HT1080 (cell line): ENCODE measurements at places on chromosomes 1 and 21.

- no peak for DNase-seq
These were observed 66.4 kb downstream of the DHRS3 start for GRCh38 chr1:12551584-12551983.

GRCh38 chr1:161089938-161090337 lies 580 bp upstream of the NECTIN4 start:
- no peak for DNase-seq

DNA sequence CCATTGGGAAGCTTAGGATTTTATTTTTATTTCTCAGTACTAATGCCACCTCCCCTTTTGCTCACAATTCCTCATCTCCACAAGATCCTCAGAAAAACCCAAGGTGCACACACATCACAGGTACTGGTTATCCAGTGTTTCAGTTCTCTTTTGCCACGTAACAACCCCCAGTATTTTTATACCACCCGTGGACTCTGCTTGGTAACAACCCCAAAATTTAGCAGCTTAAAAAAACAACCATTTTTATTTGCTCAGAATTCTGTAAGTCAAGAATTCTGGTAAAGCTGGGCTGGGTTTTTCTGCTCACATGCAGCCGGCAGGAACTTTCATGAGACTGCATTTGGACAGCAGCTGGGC lies 180.0 kb downstream of the KAZN start:
- DNase-seq = no peak

DNA sequence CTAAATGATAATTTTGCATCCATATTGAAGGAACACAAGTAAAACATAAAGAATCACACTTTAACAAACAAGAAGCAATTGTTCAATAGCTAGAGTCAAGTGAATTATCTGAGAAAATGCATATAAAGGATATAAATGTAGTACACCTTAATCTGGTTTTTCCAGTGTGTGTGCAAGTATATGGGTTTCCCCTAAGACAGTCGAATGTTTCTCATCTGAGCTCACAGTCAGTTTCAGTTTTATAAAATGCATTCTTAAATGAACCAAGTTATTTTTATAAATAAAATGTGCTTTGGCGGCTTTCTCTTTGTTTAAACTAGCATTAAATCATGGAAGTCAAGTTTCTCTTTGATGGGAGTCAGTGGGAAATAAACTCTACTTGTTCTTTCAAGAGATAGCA lies 125.9 kb downstream of the PTPRC start:
- DNase-seq = no peak

DNA sequence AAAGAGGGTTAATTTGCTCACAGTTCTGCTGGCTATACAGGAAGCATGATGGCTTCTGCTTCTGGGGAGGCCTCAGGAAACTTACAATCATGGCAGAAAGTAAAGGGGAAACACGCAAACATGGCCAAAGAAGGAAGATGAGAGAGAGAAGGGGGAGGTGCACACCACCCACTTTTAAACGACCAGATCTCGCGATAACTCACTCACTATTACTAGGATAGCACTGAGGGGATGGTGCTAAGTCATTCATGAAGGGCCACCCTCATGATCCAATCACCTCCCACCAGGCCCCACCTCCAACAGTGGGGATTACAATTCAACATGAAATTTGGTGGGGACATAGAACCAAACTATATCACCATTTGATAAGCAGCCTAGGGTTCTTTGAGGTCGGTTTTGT lies 2.4 kb upstream of the C1orf115 start:
- DNase-seq = no peak

DNA sequence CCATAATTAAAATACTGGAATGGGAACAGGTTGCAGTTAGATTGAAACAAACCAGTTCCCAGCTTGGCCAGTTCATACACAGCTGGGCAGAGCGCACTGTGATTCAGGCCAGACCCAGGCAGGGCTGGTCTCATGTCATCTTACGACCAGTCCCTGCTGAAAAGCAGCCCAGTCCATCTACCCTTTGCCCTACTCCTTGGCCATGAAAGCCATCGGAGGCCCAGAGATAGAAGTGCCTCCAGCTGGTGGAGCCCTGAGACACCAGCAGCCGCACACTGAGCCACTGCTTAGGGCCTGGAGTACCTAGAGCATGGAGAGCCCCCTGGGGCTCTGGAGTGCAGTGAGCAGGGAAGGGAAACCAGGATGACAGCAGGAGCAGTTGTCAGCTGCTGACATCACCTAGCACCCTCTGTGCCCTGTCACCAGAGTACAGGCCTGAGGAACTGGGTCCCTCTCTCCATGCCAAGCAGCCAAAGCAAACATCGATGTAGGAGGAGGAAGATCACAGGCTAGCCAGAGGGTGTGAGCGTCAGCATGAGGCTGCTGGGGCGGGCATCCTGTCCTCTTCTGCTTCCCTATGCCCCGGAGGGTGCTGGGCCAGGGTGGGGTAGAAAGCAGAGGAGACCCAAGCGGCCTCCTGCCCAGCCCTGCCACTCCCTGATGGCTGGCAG lies 34.2 kb upstream of the TMEM125 start:
- DNase-seq = no peak

DNA sequence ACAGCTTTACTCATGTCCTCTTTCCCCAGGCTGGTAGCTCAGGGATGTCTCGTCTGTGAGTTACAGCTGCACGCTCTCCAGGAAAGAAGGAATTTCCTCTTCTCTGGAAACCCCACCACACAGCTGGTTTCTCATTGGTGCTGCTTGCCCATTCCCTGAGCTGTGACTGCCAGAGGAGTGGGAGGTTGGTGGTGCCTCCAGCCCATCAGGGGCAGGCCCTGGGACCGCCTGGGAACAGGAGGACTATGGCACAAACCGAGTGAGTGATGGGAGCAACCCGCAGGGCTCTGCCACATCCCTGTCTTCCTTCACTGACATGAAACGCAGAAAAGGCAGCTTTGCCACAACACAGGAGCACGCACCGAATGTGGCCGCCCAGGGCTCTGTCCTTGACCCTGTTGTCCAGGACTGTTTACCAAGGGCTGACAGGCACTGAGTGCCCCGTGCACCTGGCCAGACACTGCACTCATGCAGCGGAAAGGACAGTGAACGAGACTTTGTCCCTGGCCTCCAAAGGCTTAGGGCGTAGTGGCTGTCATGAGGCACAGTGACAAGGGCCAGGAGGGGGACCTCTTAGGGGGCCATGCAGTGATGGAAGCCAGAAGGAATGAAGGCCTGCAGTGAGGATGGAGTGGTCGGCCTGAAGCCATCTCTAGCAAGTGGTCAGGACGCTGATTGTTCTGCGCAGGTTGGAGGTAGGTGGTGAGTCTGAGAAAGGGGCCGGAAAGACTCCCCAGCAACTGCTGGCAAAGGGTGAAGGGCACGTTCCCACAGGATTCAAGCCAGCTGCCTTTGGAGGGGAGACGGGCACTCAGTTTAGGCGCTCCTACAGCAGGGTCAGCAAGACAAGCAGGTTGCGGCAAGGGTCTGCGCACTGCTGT lies 1.7 kb upstream of the CCNL2 start:
- DNase-seq = no peak

DNA sequence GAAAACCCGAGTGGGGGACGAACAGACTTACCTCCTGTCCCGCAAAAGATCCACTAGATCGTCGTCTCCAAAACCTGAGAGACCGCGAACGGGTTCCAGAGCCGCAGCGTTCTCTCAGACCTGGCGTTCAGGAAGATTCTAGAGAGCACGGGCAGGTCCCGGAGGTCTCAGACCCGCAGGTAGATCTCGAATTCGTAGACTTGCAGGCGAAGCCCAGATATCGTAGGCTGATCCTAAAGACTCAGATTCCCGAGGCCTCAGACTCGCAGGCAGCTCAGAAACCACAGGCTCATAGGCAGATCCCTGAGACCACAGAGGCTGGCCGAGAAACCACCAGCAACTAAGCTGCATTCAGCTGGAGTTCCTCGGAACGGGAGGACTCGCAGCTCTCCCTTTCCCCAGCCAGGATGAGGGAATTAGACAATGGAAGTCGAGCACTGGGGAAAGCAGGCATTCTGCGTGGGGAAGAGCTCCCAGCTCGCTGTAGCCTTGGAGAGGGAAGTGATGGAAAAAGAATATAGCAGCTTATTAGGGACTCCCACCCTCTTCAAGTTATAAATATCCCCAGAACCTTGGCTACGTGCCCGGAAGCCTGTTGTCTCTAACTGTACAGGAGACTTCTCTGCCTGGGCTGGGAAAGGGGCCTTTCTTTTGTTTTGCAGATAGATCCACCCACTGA lies at the start of gene ZNF436:
TSS of gene ZNF436 (minus strand) at position 502 of the 679 bp plus-strand sequence. CDS start 1,831 bp downstream, outside the sequence.
- DNase-seq = peak; percentile 67

DNA sequence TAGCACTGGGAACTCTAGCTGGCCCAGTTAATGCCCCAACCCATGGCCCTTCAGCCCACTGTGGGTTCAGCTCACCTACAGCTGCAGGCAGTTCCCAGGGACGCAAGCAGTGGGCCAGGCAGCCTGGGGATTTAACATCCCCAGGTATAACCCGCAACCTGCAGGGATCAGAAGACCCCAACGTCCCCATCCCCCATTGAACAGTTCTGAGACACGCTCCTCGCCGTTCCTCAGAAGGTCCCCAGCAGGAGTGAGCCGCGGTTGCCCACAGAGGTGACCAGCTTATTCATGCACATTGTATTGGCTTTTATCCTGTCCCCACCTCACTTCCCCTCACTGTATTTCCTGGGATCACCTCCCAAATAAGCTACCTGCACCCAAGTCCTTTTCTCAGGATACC lies 5.0 kb upstream of the MATN1 start:
- no peak for DNase-seq

DNA sequence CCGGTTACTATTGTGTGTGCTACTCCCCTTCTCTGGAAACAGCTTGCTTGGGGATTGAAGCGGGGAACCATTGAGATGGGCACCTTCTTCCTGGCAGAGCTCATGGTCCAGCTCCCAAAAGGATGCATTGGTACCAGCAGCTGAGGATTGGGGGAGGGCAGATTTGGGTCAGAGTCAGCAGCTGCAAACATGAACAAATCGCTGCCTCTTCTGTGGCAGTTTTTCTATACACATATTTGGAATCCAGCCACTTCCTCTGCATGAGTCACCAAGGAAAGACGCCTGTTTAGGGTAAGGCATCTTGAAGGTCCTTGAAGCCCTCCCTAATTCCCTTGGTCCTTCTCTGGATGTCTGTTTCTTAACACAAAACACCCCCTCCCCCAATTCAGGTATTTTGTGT lies 104.7 kb downstream of the DAB1 start:
- DNase-seq = peak; percentile 45

GRCh38 chr21:44948426-44949120 lies 8.7 kb downstream of the SLX9 start:
- no peak for DNase-seq

- no peak for DNase-seq
These were observed 12.2 kb downstream of the ADAMTS1 start for GRCh38 chr21:26833011-26833410.

DNA sequence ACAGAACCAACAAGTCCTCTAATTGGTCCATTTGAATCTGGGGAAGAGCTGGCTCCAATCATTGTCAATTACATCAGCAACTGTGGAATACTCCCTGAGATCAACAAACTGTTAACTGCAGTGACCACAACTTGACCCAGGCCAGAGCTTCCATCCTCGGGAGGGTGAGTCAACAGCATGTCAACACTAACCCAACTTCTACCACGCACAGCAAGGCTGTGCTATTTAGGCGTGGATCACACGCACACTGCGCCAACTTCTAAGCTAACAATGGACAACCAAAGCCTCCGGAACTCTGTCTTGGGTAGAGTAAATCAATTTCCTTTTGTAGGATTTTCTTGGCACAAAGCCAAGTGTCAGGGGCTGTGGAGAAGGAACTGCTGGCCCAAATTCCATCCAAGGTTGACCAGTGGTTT lies 30.4 kb downstream of the APP start:
- DNase-seq = peak; percentile 97

GRCh38 chr1:185238447-185238846 lies 78.6 kb downstream of the IVNS1ABP start:
- DNase-seq = no peak

GRCh38 chr1:25814549-25815087 lies 5.1 kb upstream of the MTFR1L start:
- DNase-seq = no peak

DNA sequence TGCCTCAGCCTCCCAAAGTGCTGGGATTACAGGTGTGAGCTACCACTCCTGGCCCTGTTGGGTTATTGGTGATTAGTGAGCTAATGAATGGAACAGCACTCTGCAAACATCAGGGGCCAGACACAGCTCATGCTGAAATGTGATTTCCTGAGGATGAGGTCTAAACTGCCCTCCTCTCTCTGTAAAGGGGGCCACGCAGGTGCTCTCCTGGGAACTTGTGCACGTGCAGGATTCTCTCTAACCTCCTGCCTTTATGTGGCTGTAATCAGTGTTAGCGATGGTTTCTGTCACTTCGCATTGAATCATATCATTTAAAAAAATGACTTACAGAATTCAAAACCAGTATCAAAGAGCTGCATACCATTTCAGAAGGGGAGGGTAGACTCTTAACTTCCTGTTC lies 3.6 kb downstream of the GPR157 start:
- no peak for DNase-seq

DNA sequence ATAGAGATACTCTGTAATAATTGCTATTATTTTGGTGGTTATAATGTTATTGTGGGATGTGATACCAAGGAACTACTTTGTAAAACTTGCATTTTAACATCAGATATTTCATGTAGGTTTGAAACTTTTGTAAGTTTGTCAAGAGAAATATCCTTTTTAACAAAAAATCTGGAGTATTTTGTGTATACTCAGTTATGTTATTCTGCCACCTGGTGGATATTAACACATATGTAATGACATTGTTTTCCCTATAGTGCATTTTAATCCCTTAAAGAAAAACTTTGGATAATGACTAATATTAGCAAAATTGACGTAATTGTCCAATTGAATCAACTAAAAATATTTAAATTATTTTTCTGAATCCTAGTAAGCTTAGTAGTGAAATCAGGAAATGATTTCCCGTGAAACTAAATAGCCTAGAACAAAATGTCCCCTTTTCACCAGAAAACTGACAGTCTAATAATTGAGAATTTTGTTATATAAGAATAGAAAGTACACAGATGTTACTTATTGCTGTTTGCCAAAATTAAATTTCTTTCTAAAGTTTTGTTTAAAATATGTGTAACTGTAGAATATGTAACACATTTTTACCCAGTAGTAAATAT lies 39.6 kb downstream of the KCTD3 start:
- no peak for DNase-seq

DNA sequence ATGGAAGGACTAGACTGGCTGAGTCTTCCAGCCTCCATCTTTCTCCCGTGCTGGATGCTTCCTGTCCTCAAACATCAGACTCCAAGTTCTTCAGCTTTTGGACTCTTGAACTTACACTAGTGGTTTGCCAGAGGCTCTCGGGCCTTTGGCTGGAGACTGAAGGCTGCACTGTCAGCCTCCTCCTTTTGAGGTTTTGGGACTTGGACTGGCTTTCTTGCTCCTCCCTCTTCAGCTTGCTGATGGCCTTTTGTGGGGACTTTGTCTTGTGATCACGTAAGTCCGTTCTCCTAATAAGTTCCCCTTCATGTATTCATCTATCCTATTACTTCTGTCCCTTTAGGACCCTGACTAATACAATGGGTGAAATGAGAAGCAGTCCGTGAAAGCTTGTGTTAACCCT lies 196.4 kb downstream of the KAZN start:
- no peak for DNase-seq
